IMR-90 (cell line): ENCODE measurements at places on chromosomes 6 and 20. TPM values are rescaled to one million over a fixed set of nuclear protein-coding genes. Genes with fewer than 3 reads are reported as not detected.

ASIP gene
- total RNA-seq: not detected in 2 replicates

DNA sequence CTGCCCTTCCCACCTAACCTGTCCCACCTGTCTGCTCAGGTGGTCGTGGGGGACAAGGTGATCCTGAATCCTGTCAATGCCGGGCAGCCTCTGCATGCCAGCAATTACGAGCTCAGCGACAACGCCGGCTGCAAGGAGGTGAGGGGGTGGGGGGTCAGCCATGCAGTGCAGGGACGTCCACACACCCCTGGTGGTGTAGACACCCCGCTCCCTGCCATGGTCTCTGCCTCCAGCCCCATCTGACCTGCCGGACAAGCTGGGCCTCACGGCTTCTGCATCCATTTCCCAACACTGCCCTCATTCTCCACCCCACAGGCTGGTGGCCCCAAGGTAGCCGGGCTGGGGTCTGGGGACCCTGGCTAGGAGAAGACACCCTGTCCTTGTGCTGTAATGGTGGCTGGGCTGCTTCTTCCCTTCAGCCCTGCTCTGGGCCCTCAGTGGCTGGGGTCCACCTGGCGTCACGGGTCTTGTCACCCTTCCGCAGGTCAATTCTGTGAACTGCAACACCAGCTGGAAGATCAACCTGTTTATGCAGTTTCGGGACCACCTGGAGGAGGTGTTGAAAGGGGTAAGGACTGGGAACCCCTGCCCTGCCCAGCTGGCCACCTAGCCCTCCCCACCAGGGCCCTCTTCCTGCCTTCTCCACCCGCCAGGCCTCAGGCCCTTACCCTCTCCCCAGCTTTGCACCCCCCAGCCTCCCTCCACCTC lies 38.0 kb downstream of the ITPR3 start:
- no peaks in the 10 kb centered on the region for H3K4me1 ChIP-seq
- H3K4me3 ChIP-seq: no peak overlapping the region
- no peaks in the 10 kb centered on the region for H3K27me3 ChIP-seq
- H3K27ac ChIP-seq: no peak overlapping the region

GRCh38 chr6:747921-748320 lies 55.0 kb upstream of the EXOC2 start:
- no peaks in the 10 kb centered on the region for H3K4me1 ChIP-seq
- H3K4me3 ChIP-seq: no peak overlapping the region
- H3K27me3 ChIP-seq: peaks cover 3% of the 10 kb centered on the region; the same call in 1 of the 2 replicates
- DNase-seq: no peak

- H3K36me3 ChIP-seq: no peaks in the 10 kb centered on the region
- peaks cover 5% of the 10 kb centered on the region; the same call in 1 of the 2 replicates for H3K4me1 ChIP-seq
- H3K4me3 ChIP-seq: no peak overlapping the region
- H3K27me3 ChIP-seq: no peaks in the 10 kb centered on the region
- DNase-seq: no peak
- H3K27ac ChIP-seq: no peak overlapping the region
These were observed 539.7 kb downstream of the QKI start for GRCh38 chr6:163954088-163954775.

GRCh38 chr20:13765299-13765698 lies 19.4 kb downstream of the ESF1 start:
- H3K4me1 ChIP-seq: no peaks in the 10 kb centered on the region
- no peak overlapping the region for H3K4me3 ChIP-seq
- peak; percentile 13 for DNase-seq
- H3K27me3 ChIP-seq: no peaks in the 10 kb centered on the region

TMC2 gene
- not detected in 2 replicates for total RNA-seq
